ENCODE measurements at places on chromosomes 12 and 14.

DNA sequence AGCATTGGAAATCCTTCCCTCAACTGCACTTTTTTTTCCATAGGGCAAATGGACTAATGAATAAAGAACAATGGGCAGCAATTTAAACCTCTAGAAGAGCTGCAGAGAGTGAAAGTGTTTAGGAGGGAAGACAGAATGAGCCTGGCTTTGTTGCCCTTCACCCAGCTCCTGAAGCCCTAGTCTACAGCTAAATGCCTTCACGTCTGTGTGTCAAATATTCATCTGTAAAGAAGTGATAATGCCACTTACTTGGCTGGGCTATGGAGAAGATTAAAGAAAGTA is 45.6 kb downstream of the FLRT2 start:
- no peak for DNase-seq

DNA sequence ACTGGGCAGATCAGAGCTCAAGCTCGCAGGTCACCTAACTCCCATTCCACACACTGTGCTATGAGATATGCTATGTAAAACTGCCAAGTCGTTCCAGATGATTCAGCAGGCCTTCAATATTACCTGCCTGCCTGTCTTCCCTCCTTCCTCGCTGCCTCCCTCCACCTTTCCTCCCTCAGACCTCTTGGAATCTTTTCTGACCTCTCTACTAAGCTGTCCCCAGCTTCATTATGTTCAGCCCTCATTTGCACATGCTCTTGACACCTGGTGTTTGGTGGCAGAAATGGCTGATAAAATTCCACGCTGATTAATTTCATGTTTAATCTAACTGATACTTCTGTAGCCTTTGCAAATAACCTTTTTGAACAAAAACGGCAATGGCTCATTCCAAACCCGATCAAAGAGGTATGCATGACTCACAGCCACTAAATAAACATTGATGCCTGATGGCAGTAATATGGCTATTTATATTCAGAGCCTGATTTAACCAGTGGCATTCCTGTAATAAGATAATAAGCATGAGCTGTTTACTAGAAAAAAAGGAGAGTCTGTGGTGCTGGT is 130.8 kb upstream of the EGLN3 start:
- peak; percentile 95 for DNase-seq

DNA sequence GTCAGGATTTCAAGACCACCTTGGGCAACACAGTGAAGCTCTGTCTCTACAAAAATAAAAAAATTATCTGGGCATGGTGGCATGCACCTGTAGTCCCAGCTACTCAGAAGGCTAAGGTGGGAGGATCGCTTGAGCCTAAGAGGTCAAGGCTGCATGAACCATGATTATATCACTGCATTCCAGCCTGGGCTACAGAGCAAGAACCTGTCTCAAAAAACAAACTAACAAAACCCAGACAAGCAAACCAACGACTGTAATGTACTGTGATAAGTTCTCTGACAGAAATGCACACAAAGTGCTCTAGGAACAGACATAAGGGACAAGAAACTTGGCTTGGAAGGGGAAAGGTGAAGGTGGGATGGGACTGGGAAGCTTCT is 22.4 kb downstream of the ENTPD5 start:
- no peak for DNase-seq

GRCh38 chr12:120658286-120659150 is 18.1 kb downstream of the CABP1 start:
- no peak for DNase-seq

DNA sequence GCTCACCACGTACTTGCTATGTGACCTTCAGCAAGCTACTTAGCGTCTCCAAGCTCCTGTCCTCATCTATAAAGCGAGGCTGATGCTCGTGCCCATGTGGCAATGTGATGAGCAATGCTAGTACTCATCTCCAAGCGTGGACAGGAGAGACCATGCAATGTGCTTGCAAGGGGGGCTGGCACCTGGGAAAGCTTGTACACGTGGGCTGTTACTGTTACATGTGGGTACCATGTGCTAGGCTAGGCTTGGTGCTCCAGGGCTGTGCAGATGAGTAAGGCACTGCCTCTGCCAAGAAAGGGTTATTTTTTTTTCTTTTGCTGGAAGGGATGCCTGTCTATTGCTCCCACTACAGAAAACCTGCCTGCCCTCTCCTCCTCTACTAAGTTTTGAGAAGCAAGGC is 46.6 kb downstream of the TSPAN11 start:
- DNase-seq: no peak
